Fibroblast of mammary gland (primary cell): ENCODE measurements at places on chromosomes 3 and 15.

- DNase-seq = peak; percentile 83
Observed at GRCh38 chr3:57596495-57597126, 533 bp downstream of the ARF4 start.

DNA sequence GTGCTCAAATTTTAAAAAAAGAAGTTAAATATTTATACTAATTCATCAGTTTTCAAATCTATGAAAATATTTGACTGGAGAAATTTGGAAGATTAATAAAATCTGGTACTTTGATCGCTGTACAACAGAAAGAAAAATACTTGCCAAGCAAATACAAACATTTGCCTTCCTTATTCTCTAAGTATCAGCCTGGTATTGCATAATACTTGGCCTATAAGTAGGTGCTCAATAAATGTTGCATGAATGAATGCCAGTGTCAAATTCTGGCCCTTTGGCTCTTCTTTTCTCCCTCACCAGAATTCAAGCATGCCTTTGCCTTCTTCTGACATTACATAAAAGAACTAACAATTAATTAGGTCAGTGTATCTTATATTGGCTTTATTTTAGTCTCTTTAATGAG is 601.7 kb upstream of the GBE1 start:
- no peak for DNase-seq

DNA sequence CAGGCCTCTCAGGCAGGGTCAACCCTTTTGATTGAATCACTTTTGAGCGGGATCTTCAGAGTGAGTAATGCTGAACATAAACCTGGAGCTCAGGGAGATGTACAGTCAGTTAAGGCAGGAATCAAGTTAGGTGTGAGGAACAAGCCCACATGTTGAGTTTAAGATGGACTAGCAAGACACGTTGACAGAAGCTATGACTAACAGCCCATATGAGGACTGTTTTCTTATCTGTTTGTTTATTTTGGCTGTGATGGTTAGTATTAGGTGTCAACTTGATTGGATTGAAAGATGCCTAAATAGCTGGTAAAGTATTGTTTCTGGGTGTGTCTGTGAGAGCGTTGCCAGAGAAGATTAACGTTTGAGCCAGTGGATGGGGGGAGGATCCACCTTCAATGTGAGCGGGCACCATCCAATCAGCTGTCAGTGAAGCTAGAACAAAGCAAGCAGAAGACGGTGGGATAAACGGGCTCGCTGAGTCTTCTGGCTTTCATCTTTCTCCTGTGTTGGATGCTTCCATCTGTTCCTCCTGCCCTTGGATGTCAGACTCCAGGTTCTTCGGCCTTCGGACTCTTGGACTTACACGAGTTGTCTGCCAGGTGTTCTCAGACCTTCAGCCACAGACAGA is 232.3 kb upstream of the STAC start:
- peak; percentile 14 for DNase-seq

GRCh38 chr15:41648097-41648496 is 12.1 kb upstream of the MGA start:
- DNase-seq = no peak

GRCh38 chr3:53545310-53545995 is 51.0 kb downstream of the CACNA1D start:
- peak; percentile 12 for DNase-seq

GRCh38 chr3:41106691-41107090 is 92.6 kb upstream of the CTNNB1 start:
- no peak for DNase-seq

DNA sequence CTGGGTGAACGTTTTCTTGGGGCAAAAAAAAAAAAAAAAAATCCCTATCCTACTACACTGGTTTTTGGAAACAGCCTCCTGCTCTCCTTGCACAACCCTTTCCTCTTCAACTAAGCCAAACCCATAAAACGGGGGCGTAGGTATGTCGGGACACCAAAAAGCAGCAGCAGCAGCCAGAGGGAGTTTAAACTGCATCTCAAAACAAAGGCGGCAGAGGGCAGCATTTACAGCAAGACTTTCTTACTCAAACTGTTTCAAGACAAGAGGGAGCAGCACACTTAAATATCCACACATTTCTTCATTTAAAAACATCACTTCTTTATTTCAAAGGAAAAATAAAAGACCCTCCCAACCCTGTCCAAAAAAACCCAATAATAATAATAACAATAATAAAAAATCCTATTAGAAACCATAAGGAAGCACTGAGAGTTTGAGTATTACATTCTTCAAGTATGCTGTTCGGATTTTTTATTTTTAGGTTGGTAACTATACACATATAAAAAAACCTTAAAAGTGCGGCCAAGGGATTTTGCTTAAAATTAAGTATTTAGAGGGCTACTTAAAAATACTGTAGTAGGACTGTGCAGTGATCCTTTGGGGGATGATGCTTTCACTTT is 43.9 kb upstream of the PLXND1 start:
- peak; percentile 90 for DNase-seq

- DNase-seq = no peak
Observed at GRCh38 chr15:93587059-93587521, 498.1 kb upstream of the RGMA start.

- DNase-seq = no peak
Observed at GRCh38 chr3:69921651-69922050, 77.9 kb upstream of the SAMMSON start.

GRCh38 chr3:64150623-64151207 is 74.6 kb downstream of the PRICKLE2 start:
- DNase-seq = peak; percentile 67

DNA sequence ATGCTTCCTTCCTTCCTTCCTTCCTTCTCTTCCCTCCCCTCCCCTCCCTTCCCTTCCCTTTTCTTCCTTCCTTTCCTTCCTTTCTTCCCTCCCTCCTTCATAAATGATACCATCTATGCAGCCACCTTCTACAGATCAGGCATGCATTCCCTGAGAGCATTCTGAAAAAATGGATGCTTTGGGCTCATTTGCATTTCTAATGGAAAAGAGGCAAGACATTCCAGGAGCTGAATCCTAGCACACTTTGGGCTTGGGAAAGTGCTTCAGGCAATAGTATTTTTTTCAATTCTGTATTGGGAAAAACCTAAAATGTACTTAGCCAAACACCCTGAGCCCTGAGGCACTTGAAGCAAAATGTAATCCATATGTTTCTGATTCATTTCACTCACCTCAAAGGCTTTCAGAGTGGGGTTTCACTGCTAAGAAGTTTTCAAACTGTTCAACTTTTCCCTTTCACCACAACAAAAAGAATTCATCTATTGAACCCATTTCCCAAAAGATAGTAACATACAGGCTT is 220.1 kb upstream of the RORA start:
- no peak for DNase-seq
